ENCODE measurements at places on chromosomes 5 and 9.

DNA sequence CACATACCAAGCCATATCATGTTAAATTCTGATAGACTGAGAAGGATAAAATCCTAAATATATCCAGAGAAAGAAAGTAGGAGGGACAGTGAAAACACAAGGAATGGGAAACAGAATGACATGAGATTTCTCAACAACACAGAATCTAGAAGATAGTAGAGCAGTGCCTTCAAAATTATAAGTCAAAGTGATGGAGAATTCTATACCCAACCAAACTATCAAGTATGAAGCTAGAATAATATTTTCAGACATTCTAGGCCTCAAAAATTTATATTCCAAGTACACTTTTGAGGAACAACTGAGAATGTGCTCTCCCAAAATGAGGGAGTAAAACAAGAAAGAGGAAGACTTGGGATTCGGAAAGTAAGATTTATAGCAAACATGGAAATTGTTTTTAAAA, 10.9 kb upstream of the TTLL11 start:
- DNase-seq = no peak

- no peak for DNase-seq
Measured at GRCh38 chr5:37926732-37927131, 86.9 kb upstream of the GDNF start.

DNA sequence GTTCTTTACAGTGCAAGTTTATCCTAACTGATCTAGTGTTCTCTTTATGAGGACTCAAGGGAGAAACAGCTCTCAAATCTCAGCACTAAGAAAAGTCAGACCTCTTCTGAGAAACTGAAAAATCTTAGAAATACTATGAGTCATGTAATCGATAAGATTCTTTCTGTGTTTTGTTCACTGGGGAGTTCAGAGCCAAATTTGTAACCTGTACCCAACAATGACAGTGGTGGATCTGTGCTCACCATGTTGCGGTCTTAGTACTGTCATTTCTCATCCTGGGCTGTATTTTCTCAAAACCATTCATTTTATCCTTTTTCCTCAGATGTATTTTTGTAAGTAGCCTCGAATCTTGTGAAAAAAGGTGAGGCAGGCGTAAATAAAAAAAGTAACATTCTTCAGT, 146.4 kb downstream of the ACER2 start:
- DNase-seq = no peak

- DNase-seq = no peak
Measured at GRCh38 chr5:176700239-176700847, 53.1 kb downstream of the TSPAN17 start.

DNA sequence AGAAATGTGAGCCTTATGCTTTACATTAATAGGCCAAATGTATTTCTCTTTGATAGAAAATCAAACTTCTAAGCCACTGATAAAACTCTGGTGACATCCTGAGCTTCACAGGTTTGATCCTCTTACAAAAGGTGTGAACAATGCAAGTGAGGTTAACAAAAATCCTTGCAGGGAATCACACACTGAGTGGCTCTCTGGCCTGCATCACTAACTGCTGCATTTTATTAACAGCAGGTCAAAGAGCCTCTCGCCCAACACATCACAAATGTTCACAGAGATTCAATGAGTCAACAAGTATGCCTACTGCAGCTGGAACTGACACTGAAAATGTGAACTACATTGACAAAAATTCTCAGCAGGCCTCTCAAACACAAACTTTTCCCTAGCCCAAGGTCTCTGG, 122.3 kb downstream of the SEMA5A start:
- no peak for DNase-seq

- DNase-seq = no peak
Measured at GRCh38 chr9:11039006-11039405, 426.2 kb upstream of the PTPRD start.

- DNase-seq = no peak
Measured at GRCh38 chr5:87539839-87540238, 127.1 kb upstream of the CCNH start.

All from MM.1S (cell line).